Daoy (cell line): ENCODE measurements at places on chromosomes 5 and 9.

DNA sequence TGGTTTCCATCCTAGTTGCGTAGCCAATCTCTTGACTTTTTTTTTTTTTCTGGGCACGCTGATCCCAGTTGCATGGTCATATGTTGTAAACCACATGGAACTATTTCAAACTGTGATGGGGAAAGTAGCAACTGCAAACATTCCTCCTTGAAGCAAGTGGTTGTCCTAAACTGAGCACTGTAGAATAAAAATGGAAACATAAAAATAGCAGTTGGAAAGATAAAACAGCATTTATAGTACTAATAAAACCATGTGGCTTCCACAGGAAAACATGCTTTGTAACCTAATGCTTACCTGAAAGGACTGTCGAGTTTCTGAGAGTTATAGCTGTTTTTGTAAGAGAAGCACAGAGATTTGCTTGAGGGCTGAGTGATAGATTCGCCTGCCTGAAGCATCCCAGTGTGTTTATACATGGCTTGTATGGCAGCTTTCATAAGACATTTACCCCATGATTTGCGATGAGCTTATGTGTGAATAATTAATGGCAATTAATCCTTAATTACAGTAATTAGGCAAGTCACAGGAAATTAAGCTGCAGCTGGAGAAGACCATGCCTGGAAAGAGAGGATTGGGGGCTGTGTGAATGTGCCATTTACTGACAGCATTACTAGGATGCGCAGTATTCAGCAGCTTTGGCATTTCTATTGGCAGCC lies 136.5 kb downstream of the PBX3 start:
- DNase-seq, result no peak

- peak; percentile 23 for DNase-seq
Observed at GRCh38 chr5:112878760-112879159, 17.7 kb downstream of the SRP19 start.

DNA sequence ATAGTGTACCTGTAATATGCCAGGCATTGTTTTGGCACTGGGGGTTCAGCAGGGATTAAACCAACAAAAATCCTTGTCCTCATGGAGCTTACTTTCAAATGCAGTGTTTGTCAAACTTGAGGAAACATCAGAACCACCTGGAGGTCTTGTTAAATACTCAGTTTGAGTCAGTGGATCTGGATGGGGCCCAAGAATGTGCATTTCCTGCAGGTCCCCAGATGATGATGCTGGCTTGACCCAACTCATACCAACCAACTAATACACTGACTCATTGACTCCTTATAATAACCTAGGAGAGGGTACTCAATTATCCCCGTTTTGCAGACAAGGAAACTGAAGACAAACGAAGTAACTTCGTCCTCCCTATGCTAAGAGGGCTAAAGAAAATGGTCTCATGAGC lies 11.3 kb downstream of the WWC1 start:
- DNase-seq, result no peak

GRCh38 chr5:149024943-149025342 lies 37.9 kb downstream of the SH3TC2 start:
- DNase-seq, result no peak

GRCh38 chr9:78884611-78885150 lies 587.8 kb downstream of the PSAT1 start:
- DNase-seq, result no peak
